ENCODE measurements at places on chromosomes 6 and 20.

- no peak for DNase-seq
These were observed 347.1 kb downstream of the ZFAND3 start for GRCh38 chr6:38166411-38167240.

GRCh38 chr20:24630486-24631172, 161.2 kb downstream of the SYNDIG1 start:
- DNase-seq = no peak

DNA sequence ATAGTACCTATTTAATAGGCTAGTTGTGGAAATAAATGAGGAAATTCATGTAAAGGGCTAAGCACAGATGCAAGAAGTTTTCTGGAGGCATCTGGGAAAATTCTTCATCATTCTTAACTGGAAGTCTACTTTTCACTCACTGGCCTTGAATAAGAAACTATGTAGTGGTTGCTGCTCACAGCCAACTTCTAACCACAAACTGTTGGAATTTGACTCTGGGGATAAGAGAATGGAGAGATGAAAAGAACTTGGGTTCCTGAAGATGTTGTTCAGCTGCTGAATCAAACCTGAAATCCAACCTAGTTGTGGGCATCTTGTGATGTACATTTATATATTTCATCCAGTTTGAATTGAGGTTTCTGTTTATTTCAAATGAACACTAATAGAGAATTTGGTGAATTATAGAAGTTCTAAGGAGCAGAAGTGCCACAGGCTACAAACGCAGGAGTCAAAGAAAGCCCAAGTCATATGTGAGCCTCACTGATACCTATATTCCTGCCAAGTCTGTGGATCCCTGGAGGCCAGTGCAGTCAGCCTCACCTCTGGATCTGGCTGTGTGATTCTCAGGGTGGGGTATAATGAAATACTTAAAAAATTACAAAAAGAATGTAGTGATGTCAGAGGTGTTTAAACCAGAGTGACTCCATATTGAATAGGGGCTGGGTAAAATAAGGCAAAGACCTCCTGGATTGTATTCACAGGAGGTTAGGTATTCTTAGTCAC, 18.7 kb upstream of the MEI4 start:
- no peak for DNase-seq

DNA sequence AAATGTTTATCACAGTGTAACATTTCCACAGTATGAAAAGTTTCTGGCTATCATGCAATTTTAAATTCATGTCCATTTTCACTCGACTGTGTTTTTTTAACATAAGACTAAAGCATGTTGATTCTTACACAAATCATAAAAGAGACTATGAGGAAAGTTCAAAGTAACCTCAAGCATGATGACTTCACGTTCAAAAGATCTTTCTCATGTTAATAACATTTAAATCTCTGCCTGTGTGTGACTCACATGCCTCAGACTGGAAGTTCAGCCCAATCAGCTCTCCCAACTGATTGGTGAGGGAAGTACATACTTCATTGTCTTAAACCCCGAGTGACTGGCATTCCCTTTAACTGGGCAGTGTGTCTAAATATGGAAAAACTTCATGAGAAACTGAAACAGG, 37.4 kb downstream of the ATXN1 start:
- DNase-seq = peak; percentile 63

GRCh38 chr6:105094133-105094640, 85.6 kb downstream of the POPDC3 start:
- DNase-seq = no peak

DNA sequence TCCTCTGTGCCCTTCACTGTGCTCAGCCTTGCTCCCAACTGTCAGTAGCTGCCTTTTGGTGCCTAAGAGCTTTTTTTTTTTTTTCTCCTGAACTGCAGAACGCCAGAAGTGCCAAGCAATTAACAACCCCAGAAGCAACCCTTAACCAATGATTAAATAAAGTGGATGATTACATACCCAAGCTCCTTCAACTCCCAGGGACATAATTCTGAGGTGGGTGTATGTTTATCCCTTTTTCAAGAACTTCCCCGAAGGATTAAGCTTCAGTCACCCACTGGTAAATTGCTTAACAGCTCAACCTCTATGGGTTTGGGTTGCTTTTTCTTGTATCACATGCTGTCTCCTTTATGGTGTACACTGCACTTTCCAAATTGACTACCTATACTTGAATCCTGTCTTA, 41.1 kb downstream of the KLHL31 start:
- no peak for DNase-seq

GRCh38 chr6:7920425-7920824, 9.8 kb upstream of the TXNDC5 start:
- DNase-seq = no peak
